NCI-H1417 (cell line): ENCODE measurements at places on chromosomes 4 and X.

DNA sequence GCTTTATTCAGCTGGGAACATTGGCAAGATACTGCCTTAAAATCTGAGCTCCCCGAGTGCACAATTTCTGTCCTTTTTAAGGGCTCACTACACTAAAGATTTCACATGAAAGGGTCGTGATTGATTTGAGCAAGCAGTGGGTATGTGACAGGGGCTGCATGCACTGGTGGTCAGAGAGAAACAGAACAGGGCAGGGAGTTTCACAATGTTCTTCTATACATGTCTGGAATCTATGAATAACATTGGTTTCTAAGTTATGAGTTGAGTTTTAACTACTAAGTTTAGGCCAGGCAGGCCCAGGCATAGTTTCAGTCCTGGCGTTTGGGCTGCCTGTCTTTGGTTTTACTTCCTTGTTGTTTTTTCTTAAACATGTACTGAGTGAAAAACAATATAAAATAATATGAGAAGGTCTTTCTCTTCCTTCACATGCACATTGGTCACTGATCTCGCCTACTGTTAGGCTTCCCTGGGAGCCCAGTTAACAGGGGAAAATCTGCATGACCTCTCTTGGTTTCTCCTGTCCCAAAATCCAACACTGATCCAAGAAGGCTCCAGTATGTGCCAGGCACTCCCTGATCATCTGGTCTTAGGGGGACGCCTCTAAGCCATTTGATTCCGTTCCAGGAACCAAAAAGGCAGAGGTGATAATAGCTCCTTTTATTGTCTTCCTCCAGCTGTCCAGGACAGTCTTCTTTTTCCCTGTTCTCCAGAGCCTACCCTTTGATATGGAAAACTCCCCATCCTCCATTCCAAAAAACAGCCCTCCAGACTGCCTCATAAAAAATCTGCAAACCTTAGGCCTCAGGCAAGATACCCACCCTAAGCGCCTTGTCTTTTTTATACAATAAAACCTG is at the start of gene UGT2B17:
Gene UGT2B17 (minus strand): TSS at position 51 of the 854 bp plus-strand sequence. CDS start 7,838 bp downstream, outside the sequence.
- no peak for DNase-seq

GRCh38 chrX:24550166-24550565 is 85.1 kb downstream of the PDK3 start:
- DNase-seq: no peak

DNA sequence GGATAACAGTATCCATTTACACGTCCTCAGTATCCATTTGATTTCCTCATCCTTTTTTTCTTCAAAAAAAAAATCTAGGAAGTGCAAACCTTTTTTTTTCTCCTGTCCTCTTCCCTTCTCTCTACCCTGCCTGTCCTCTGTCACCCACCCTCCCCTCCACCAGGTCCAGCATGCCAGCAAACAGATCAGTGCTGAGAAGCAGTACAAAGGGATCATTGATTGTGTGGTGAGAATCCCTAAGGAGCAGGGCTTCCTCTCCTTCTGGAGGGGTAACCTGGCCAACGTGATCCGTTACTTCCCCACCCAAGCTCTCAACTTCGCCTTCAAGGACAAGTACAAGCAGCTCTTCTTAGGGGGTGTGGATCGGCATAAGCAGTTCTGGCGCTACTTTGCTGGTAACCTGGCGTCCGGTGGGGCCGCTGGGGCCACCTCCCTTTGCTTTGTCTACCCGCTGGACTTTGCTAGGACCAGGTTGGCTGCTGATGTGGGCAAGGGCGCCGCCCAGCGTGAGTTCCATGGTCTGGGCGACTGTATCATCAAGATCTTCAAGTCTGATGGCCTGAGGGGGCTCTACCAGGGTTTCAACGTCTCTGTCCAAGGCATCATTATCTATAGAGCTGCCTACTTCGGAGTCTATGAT is 1.7 kb downstream of the SLC25A4 start:
- no peak for DNase-seq

- DNase-seq: no peak
Observed at GRCh38 chrX:105210258-105210657, 10.2 kb downstream of the TEX13A start.

DNA sequence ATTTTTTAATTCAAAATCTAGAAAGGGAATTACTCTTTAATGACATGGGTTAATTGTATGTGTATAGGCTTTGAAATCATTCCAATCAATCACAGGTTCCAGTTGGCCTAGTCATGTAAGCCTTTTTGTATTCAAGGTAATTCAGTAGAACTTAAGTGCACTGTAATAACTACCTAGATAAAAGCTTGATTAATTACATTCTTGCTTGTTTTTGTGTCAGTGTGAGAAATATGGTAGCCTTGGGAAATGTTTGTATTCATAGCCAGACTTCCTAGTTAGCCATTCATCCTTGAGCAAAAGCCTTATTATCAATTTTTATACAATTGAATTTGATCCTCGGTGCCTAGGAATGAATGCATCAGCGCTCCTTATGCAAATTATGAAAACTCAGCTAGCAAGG is 33.5 kb downstream of the TKTL2 start:
- peak; percentile 92 for DNase-seq

DNA sequence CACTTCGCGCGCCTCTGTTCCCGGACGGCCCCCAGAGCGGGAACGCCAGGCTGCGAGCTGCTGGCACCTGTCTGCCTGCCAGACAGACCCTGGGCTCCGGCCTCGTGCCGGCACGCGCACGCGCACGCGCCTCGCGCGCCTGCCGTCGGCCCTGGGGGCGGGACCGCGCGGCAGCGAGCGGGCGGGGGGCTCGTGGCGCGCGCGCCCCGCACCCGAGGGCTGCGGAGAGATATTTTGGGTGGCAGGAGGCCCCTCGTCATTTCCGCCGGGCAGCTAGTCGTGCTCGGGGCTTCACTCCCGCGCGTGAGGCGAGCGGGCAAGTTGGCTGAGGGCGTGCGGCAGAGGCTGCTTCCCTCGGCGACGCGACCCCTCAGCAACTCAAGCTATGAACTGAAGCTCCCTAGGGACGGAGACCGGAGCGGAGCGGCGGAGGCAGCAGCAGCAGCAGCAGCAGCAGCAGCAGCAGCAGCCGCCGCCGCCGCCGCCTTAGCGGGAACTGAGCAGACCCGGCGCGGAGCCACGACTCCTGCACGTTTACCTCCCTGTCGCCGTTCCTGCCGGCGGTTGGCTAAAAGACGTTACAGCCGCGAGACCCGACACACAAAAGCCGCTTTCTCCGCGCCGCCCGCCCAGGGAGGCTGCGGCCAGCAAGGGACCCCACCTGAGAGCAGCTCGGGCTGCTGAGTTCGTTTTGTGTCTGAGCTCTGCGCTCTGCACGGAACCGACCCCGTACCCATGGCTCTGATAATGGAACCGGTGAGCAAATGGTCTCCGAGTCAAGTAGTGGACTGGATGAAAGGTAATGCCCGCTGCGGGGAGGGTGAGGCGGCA is at the start of gene CNKSR2:
Gene CNKSR2 (plus strand): TSS at position 256 of the 831 bp plus-strand sequence. CDS start 480 bp downstream, at position 736.
- peak; percentile 82 for DNase-seq

GRCh38 chr4:6271701-6272465 is 2.2 kb downstream of the WFS1 start:
- no peak for DNase-seq

GRCh38 chrX:121011254-121011653 is 25.7 kb upstream of the CT47A1 start:
- no peak for DNase-seq

GRCh38 chrX:18666614-18667013 is 5.3 kb downstream of the RS1 start:
- DNase-seq: no peak

DNA sequence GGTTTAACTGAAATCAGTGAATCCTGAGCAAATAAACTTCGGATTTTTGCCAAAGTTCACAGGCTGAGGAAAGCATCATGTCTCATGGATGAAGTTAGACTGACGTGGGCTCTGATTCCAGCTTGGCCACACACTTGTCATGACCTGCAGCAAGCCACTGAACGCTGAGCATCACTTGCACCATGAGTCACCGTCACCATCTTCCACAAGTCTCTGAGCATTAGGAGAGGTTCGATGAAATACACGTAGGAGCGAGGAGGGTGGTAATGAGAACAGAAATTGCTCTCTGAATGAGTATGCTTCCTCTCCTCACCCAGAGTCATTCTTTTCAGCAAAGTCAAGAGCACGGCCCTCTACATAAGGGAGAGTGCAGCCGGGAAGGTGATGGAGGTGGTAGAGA is 3.8 kb upstream of the TRIML2 start:
- DNase-seq: no peak

DNA sequence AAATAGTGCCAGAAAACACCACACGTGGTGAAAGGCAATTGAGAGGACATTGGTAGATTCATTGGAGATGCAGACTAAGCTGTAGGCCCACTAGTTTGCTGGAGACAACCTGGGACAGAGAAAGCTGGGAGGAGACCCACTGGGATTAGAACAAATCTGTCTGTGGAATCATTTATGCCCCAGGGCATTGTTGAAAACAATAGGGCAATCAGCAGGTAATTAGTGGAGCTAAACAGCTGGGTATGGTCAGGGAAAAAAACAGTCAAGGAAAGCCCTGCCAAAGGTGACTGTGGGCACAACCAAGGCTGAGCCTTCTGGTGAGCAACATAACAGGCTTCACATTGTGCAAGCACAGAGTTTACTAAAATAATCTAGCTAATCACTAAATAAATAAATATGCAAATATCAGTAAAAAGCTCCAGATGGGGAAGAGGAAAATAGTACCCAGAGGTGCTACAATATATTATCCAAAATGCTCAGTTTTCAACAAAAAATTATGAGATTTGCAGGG is 9.0 kb downstream of the TCEAL3 start:
- DNase-seq: no peak
